ENCODE measurements at places on chromosomes 12 and 14. TPM values are rescaled to one million over a fixed set of nuclear protein-coding genes. Genes with fewer than 3 reads are reported as not detected.

The AQP5 gene
- total RNA-seq, result not detected

The MYO1H gene
- total RNA-seq, result not detected

The OTOGL gene
- total RNA-seq, result not detected

The GPRC5D gene
- total RNA-seq, result not detected

DNA sequence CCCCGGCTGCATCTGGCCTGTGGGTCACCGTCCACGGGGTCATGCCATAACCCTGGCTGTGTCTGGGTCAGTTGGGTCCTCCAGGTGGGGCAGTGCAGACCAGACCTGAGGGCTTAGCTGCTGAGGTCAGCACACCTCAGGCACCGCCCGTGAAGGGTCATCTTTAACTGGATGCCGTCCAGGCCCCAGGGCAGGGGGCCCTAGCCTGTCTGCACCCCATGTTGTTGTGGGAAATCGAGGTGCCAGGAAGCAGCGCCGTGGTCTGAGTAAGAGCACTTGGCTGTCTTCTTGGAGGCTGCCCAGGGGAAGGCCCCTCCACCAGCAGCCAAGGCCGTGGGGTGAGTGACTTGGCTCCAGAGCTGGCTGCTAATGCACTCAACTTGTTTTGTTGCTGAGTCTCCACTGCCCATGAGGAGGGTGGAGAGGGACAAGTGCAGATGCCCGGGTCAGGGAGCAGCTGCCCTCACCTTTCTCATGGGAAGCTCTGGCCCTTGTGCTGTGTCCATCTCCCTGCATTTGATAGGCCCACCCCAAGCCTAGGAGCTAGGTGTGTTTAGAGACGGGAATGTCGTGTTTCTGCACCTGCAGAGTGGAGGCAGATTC, 317.2 kb downstream of the TMEM121 start:
- DNase-seq, result no peak

DNA sequence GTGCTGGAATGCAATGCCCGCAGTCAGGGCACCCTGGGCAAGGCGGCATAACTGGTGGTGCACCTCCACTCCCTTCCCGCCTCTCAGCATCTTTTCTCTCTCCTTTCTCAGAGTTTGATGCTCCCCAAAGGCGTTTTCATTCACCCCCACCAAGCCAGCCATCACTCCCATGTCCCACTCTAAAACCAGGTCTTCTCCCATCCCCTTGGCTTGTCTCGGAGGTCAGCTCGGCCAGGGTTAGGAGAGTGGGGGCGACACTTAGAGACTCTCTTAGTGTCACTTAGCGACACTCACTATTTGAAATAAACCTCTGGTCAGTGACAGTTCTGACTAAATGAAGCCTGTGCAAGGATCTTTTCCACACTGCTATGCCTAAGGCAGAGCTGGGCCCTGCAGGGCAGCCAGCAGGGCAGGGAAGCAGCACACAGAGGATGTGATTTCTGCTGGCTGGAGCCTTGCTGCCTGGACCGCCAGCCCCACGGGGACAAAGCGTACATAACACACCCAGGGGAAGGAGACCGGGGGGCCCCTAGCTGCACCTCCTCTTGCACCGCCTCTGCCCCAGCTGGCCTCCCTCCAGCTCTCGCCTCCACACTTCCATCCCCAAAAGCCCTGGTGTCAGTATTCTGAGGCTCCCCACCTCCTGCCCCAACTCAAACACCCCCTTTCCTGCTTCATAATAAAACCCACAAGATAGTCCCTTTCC, 64.5 kb downstream of the VWF start:
- no peak for DNase-seq

- DNase-seq, result peak; percentile 92
Observed at GRCh38 chr12:55929306-55929791, 1.6 kb upstream of the DGKA start.

- DNase-seq, result no peak
Observed at GRCh38 chr12:102735104-102735503, 181.9 kb downstream of the PAH start.

DNA sequence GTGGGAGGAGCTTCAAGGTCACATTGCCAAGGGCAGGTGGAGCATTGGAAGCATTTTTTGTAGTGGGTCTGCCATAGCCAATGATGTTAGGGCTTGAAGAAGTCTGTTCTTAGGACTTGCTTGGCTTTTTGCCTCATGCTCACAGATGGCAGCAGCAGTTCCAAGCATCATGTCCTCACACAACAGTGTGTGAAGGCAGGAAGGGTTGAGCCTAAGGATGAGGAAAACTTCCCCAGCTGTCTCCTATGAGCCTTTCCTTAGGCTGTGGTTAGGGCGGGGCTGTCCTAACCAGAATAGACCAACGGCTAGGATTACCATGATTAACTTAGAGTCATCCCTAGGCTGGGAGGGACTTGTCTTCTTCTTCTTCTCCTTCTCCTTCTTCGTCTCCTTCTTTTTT, 76.2 kb upstream of the KCNA1 start:
- DNase-seq, result no peak

GRCh38 chr14:103679351-103679750, 35.9 kb downstream of the XRCC3 start:
- DNase-seq, result peak; percentile 74

Measured in activated CD4-positive, alpha-beta T cell treated with anti-CD3 and anti-CD28 coated beads for 36 hours (primary cell).